Common myeloid progenitor, CD34-positive (primary cell): ENCODE measurements at places on chromosomes 7 and 10.

DNA sequence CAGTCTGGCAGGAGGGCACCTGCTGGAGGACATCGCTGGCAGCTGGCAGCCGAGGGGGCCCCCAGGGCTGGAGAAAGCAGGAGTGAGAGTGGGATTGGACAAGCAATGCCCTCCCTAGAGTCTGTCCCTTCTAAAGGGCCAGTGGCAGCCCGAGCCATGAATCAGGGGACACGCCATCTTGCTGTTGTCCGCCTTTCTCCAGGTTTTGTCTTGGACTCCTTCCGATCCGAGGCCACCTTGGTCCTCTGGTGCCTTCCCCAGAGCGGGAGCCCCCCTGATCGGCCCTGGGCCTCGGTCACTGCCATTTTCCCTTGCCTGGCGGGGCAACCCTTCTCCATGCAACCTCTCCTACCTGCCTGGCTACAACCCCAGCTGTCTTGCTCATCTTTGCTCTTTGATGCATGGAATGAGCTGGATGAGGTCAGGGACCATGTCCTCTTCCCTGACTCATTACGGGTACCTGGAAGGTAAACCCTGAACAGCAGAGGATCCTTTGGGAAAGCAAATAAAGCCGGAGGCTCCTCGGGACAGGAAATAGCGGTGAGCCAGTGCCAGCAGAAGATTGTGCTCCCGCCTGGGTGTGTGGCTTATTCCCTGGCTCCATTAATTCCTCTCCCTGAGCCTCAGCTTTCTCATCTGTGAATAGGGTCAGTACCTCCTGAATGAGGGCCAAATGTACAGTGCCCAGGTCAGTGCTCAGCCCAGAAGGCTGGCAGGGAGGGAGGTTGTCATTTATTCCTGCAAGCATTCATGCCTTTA lies 112.0 kb downstream of the GRK5 start:
- DNase-seq = no peak

GRCh38 chr7:130917669-130918128 lies 183.7 kb upstream of the KLF14 start:
- DNase-seq = peak; percentile 65

- no peak for DNase-seq
Observed at GRCh38 chr10:126569513-126570244, 100.8 kb downstream of the C10orf90 start.

DNA sequence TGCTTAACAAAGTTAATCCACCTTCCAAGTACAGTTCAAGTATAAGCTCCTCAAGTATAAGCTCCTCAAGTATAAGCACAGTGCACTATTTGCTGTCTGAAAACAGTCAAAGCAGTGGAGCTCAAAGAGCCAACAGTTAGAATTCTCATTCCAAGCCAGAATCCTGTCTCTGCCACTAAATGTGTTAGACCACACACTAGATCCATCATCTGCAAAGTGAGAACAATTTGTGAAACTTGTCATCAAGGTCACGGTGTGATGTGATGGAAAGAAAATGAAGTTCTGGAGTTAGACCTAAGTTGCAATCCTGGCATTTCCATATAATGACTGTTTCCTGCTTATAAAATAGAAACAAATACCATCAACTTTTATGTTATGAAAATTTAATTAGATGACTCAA lies 602.5 kb downstream of the TNS3 start:
- no peak for DNase-seq

DNA sequence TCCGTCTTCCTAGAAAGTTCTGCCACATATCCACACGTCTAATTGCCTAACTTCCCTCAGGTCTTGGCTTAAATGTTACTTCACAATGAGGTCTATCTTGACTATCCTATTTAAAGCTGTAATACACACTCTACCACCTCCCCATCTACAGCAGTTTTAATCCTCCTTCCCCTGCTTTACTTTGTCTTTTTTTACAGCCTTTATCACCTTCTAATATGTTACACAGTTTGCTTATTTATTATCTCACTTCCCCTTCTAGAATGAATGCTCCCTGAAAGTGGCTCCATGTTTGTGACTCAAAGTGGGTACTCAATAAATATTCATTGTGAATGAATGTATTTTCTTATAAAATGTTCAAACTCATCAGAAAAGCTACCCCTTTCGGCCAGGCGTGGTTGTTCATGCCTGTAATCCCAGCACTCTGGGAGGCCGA lies 13.6 kb upstream of the MICU1 start:
- no peak for DNase-seq
